ENCODE measurements at places on chromosomes 16 and 17. TPM values are rescaled to one million over a fixed set of nuclear protein-coding genes. Genes with fewer than 3 reads are reported as not detected.
A peak's percentile ranks its signal among the peaks of the same experiment; 100 is the strongest.

GRCh38 chr17:50310455-50311111 is 35.3 kb upstream of the XYLT2 start:
- DNase-seq, result no peak

GRCh38 chr17:66946251-66946650 is 18.3 kb upstream of the CACNG4 start:
- no peak for DNase-seq

- no peak for DNase-seq
Measured at GRCh38 chr17:45164734-45165269, 3.1 kb downstream of the HEXIM2 start.

- no peak for DNase-seq
Measured at GRCh38 chr16:4241258-4241927, 487 bp downstream of the SRL start.

- peak; percentile 68 for DNase-seq
Measured at GRCh38 chr16:67391424-67392300, 1.6 kb downstream of the TPPP3 start.

DNA sequence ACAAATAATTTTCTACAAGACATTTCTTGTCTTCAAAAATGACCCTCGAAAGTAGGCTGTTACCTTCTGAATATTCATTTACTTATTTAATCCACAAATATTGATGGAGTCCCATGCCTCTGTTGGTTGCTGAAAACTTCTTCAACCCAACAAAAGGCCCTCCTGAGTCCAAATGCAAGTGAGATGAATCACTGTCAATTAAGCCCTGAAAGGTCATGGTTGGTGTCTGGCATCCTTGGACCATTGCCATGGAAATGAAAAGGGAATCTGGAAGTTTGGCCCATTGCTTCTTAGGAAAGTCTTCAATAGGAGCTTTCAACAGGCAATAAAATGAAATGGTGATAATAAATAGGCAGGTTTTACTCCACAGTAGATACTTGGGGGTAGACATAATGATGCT is 364.7 kb upstream of the DYNLRB2 start:
- no peak for DNase-seq

GRCh38 chr17:66664336-66664735 is 170.6 kb upstream of the CACNG5 start:
- no peak for DNase-seq

- DNase-seq, result no peak
Measured at GRCh38 chr17:80616705-80617104, 72.1 kb downstream of the RPTOR start.

DNA sequence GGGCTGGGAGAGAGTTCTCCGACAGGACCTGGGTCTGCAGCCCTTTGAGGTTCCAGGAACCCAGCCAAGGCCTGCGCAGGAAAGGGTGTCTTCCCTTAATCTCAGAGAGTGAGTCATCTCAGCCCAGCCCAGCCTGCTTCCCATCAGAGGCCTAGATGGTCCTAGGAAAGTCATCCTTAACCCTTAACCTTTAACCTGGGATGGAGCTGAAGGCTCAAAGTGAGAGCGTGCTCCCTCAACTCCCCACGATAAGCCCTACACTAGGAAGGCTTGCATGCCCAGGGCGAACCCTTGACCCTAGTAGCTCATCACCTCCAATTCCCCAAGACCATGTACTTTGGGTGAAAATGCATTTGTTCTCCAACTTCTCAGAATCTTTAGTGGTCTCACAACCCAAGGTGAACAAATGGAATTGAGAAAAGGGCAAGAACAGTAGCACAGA is 4.8 kb upstream of the ATXN7L3 start:
- DNase-seq, result no peak

- DNase-seq, result no peak
Measured at GRCh38 chr17:36972186-36972700, 23.5 kb downstream of the AATF start.

DNA sequence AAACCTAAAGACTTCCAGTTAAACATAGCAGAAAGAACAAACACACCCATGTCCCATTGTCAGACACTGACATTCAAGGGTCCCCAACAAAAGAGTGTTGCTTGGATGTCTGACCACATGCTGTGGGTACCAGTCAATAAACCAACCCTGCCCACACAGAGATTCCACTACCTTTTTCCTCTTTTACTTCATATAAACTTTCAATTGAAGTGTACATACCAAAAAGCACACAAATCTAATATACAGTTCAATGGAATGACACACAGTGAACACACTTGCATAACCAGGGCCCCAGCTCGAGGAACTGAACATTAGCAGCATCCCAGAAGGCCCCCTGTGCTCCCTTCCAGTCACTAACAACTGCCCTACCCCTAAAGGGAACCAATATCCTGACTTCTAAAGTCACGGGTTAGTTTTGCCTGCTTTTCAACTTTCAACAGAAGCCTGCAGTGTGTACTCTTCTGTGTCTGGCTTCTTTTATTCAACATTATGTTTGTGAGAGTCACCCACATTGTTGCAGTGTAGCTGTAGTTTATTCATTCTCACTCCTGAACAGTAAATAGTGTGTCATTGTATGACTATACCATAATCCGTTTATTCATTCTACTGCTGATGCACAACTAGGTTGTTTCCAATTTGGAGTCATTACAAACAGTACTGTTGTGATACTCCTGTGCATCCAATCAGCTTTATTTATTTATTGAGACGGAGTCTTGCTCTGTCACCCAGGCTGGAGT is 18.0 kb downstream of the CFDP1 start:
- no peak for DNase-seq

DNA sequence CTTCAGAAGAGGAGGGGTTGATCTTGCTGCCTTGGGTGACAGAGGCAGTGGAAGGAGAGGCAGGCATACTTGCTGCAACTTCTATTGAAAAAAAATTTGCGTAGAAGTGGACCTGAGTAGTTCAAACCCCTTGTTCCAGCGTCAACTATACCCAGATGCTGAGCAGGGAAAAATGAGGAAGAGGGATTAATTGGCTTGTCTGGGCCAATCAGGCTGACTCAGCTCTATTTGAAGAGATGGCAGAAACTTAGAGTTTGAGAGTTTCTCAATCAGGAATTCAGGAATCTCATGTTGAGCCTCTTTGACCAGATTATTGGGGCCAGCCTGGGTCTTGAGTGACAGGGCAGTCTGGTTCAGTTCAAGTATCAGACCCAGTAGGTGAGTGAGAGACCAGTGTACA is 17.6 kb downstream of the CASC3 start:
- DNase-seq, result no peak

- no peak for DNase-seq
Measured at GRCh38 chr17:65509032-65509431, 52.4 kb downstream of the AXIN2 start.

DNA sequence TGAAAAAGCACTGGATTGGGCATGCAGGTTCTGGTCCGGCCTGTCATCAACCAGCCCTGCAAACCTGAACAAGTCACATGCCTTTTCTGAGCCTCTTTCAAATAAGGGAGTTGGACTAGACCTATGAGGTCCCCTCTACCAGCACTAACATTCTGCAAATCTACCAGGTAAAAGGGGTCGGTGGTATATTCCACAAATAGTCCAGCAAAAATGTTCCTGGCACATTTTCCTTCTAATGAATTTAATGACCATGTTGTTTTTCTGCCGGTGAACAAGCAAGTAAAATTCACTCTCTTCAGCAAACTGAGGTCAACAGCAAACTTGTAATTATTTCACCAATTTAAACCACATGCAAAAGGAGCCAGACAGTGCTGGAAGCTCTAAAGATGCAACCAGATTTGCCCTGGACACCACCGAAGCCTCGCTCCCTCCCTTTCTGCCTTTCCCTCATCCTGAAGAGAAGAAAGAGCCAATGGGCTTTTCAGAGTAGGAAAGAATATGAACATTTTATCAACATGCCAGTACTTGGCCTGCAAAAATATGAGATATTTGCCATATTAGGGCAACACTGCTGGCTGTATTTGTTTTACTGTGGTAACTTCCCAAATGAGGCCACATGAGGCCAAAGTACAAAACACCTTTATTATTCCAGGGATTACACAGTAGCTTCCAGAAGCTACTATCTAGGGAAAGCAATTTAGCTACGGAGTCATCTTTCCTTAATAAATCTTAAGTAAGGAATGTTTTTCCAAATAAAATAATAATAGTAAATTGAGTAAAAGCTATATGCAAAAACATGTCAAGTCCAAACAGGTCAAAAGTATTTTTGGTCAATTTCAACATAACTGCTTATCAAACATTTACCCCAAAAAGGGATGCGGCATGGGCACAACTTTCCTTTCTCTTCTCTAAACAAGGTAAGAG is 45.0 kb downstream of the USP31 start:
- DNase-seq, result no peak

DNA sequence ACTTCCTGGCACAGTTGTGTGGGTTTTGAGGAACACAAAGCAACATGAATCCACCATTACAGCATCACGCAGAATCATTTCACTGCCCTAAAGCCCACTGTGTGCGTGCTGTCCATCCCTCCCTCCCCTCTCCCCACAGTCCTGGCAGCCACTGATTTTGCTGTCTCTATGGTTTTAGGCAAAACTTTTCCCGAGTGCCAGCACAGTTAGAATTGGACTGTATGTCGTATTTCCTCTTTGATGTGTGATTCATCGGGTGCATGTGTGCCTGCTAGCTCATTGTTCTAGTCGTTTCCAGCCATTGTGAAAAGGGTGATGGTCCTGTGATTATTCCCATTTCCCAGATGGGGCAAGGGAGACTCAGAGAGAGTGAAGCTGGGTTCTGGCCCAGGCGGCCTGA is 12.7 kb downstream of the KLHL36 start:
- no peak for DNase-seq

GRCh38 chr16:9090101-9090959 is 1.1 kb upstream of the HAPSTR1 start:
- DNase-seq, result peak; percentile 78

DNA sequence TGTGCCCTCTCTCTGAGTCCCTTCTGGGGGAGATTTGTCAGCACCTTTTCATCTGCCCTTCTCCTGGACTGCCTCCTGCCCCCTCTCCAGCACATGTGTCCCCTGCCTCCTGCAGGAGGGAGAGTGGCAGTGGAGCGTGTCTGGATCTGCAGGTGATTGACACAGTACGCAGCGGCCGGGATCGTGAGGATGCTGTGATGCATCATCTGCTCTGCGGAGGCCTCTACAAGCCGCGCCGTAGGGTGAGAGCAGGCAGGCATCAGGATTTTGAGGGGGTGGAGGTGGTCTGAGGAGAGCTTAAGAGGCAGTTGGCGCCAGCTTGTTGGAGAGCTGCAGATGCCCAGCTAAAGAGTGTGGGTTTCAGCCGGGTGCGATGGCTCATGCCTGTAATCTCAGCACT is 10.9 kb downstream of the SLC9A5 start:
- DNase-seq, result peak; percentile 46

DNA sequence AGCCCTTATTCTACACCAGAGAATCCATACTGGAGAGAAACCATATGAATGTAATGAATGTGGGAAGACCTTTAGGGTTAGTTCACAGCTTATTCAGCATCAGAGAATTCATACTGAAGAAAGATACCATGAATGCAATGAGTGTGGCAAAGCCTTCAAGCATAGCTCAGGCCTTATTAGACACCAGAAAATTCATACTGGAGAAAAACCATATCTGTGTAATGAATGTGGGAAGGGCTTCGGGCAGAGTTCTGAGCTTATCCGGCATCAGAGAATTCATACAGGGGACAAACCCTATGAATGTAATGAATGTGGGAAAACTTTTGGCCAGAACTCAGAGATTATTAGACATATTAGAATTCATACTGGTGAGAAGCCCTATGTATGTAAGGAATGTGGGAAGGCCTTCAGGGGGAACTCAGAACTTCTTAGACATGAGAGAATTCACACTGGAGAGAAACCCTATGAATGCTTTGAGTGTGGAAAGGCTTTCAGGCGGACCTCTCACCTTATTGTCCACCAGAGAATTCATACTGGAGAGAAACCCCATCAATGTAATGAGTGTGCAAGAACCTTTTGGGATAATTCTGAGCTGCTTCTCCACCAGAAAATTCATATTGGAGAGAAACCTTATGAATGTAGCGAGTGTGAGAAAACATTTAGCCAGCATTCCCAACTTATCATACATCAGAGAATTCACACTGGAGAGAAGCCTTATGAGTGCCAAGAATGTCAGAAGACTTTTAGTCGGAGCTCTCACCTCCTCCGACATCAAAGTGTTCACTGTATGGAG is 14.1 kb downstream of the ZFP3 start:
- DNase-seq, result no peak

- DNase-seq, result no peak
Measured at GRCh38 chr16:8727857-8728618, 53.6 kb downstream of the ABAT start.

GRCh38 chr17:63505341-63505740 is 17.8 kb upstream of the KCNH6 start:
- DNase-seq, result no peak

DNA sequence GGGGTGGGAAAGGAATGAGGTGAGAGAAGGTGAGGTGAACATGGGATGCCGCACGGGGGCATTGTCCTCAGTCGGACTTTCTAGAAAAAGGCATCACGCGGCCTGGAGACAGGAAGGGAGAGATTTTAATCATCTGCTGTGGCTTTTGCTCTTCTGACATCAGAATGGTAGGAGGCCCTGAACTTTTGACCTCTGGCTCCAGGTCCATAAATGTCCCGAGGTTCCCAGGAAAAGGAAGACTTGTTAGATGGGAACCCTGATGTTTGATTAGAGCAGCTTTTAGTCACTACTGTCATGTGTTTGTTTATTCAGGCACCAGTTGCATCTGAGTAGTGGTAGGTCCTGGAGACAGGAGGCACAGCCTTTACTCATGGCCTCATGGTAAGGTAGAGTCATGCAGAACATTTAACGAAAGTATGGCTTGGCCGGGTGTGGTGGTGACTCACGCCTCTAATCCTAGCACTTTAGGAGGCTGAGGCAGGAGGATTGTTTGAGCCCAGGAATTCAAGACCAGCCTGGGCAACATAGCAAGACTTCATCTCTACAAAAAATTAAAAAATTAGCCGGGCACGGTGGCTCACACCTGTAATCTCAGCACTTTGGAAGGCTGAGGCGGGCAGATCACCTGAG is 203.1 kb downstream of the MSI2 start:
- no peak for DNase-seq

DNA sequence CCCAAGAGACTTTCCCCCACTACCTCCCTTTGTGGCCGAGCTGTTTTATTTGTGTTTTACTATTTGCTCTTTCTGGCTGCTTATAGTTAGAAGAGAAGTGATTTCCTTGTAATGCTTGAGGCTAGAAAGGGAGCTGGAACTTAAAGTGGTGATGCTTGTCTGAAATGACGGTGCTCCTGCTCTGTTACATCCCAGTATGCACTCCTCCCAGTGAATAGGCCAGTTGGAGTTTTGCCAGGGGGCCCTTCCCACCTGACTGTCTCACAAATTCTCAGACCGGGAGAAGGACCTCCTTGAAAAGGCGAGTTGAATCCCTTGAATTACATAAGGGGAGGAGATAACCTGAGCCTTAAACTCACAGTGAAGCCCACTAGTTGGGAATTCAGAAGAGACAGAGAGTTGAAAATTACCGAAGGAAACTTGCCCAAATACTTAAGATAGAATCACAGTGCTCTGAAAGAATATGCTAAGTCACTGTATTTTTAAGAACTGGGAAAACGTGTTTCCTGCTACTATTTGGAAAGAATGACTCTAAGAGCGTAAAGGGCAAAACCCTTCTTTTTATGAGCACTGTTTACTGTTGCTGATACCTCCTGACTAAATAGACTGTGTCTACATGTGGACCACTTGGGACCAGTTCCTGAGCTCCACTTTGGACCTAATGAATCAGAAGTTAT is 84.7 kb upstream of the CLEC3A start:
- DNase-seq, result no peak

GRCh38 chr16:77359065-77359502 is 75.8 kb downstream of the ADAMTS18 start:
- DNase-seq, result no peak

Gene HBA1
- polyA plus RNA-seq, result 10.3 TPM

Gene MRM1
- polyA plus RNA-seq, result 18.3 TPM

Gene OSGIN1
- polyA plus RNA-seq, result 18.4 TPM
